ENCODE measurements at places on chromosomes 1 and 21.

GRCh38 chr1:163191301-163191700 is 11.4 kb downstream of the RGS5 start:
- DNase-seq, result no peak

DNA sequence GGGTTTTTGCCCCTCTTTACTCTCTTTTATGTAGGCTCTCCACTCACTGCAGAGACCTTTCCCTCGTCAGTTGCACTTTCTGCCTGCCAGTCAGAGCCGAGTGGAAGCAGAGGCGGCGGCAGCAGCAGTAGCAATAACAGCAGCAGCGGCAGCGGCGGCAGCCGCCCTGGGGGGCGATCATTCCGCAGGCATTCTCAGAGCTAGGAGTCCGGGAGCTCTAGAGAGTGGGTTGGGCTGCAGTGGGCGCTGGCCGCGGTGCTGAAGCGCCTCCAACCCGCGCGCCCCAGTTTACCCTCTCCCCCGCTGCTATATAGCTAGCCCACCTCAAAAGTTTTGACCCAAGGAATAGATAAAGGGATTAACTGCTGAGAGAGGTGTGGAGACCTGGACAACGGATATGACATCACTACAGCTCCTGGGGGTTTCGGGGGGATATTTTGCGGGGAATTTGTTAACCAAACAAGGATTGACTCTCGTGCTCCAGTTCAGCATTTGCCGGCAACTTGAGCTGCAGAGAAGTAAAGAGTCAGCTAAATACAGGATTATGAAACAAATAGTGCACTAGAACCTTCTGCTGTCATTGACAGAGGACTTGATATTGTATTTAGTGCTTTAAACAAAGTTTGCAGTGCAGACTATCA is at the start of gene OLFM3:
TSS of gene OLFM3 (minus strand) at position 102 of the 641 bp plus-strand sequence.
- DNase-seq, result no peak

DNA sequence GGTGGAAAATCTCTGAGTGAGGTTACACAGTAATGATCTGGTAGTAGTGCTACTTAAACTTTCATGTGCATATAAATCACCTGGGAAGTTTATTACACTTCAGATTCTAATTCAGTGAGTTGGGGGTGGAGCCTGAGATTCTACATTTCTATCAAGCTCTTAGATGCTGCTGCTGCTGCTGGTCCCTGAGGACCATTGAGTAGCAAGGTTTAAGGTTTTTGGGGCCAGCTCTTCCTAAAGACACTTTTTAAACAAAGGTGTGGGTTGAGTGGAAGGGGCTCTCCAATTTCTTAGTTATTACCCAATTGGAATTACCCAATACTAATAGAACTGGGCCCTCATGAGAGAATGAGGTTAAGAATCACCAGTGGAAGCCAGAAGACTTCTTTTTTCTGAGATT is 29.5 kb downstream of the KCNA3 start:
- no peak for DNase-seq

DNA sequence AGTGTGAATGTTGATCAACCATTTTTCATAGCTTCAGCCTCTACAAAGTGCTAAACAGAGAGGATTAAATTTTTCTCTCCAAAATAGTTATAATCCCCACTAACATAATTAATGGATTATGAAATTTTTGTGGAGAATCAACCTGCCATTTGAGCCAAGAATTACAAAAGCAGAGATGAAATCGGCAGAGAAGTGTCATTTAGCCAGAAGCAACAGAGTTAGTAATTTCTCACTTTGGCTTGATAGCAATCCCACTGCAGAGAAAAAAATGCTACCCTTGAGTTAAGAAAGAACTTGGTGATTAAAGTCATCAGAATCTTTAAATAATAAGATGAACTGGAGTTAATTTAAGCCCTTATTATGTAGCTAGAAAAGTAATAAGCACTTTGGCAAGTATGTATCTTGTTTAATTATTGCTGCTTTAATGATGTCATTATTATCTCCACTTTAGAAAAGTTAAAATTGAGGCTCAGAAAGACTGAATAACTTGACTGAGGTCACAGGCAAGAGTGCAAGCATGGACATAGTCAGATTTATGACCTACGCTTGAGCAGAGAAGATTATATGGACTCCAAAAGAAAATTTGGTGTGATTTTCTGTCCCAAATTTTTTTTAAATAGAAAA is 37.3 kb downstream of the RGS4 start:
- no peak for DNase-seq

- DNase-seq, result peak; percentile 42
Observed at GRCh38 chr1:34983700-34984355, 1.3 kb downstream of the TMEM35B start.

- DNase-seq, result peak; percentile 88
Observed at GRCh38 chr1:100352267-100353070, at the start of gene CDC14A. TSS of gene CDC14A (plus strand) at chr1:100352506. CDS start at chr1:100352955, 449 bp downstream.

DNA sequence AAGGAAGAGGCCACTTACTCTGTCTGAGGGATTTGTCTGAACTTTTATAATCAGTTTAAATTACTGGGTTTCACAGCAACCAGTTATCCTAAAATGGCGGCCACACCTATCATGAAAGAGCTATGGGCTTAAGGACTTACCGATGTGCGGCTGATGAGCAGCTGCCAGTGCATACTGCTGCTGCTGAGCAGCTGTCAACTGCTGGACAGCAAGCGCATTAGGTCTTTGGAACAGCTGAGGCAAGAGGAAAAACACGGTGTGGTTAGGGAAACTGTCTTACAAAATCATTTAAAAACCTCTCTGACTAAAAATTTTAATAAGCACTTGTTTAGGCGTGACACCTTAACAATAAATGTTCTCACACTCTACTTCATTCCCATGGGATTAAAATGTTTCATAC is 72.6 kb upstream of the SDC3 start:
- no peak for DNase-seq

DNA sequence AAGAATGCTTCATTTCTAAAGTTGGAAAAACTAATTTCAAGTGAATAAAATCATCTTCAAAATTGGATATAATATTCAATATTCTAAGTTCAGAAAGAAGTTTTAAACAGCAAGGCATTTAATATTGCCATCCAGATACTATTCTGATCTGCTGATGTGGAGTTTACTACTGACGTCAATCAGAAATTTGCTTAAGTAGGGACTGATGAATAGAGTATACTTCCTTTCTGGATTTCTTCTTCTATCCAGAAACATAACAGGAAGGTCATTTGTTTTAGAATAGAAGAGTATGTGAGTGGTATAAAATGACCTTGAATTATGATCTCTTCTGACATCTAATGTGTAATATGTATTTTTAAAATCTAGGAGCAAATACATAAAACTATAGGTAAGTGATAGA is 308.1 kb upstream of the ADGRL2 start:
- no peak for DNase-seq

GRCh38 chr1:58477390-58477789 is 69.1 kb downstream of the OMA1 start:
- DNase-seq, result peak; percentile 32

DNA sequence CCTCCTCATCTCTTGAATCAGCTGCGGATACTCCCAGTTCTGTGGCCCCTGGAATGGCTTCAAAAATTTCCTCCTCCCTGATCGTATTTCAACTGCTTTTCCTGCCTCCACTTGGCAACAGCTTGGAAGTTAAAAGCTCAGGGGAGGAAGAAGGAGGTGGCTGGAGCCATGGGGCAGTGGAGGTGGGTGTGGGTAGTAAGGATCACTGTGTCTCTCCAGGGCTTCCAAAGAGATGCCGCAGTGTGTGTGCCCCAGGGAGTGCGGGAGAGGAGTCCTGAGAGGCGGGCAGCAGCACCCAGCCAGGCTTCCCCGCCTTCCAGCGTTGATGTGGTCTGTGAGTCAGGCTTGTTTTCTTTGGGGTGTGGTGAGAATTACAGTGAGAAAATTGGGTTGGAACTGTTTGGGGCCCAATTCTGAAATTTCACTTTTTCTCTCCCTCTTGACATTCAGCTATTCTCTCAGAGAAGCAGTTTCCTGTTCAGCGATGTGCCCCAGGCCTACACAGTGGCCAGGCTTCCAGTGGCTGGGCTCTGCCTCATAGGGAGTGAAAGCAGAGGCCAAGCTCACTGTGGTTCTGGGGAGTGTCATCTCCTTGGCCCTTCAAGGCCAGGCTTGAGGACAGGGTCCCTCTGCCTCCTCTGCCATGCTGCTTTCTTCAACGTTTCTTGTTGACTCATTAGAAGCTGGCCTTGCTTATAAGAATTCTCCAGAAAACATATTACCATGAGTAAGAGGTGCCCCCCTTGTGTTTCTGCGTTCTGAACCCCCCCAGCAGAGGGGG is 69.0 kb downstream of the PGM1 start:
- peak; percentile 86 for DNase-seq
